Stomach (tissue), 19 donors: ENCODE measurements at places on chromosomes 5 and 9. TPM values are rescaled to one million over a fixed set of nuclear protein-coding genes. Genes with fewer than 3 reads are reported as not detected.

Gene UBE2QL1
- total RNA-seq, result 0.58 TPM

Gene JAK2
- 45.1 TPM for total RNA-seq

Gene ESM1
- total RNA-seq, result not detected

Gene HARS2
- total RNA-seq, result 155 TPM

Gene PCDHGA7
- total RNA-seq, result 1.2 TPM
